ENCODE measurements at places on chromosomes 2 and 18. TPM values are rescaled to one million over a fixed set of nuclear protein-coding genes. Genes with fewer than 3 reads are reported as not detected.

The KIAA2012 gene
- total RNA-seq, result 0.19 TPM

The SH2D6 gene
- 0.33 TPM for total RNA-seq

The SRD5A2 gene
- 0.28 TPM for total RNA-seq

The RAX gene
- total RNA-seq, result under 0.01 TPM

The BOLL gene
- total RNA-seq, result 0.05 TPM

The SLC9A4 gene
- 0.05 TPM for total RNA-seq

The IL1B gene
- total RNA-seq, result 3.4 TPM

The PIK3C3 gene
- total RNA-seq, result 54.4 TPM

The HOXD9 gene
- total RNA-seq, result 0.14 TPM

The HOXD10 gene
- not detected for total RNA-seq

The IL36A gene
- 0.99 TPM for total RNA-seq

The COLEC12 gene
- 5.6 TPM for total RNA-seq

The WDR35 gene
- 8.4 TPM for total RNA-seq

The MARCHF4 gene
- total RNA-seq, result under 0.01 TPM

The IKZF2 gene
- 158 TPM for total RNA-seq

The MGAT4A gene
- 42.9 TPM for total RNA-seq

The GLI2 gene
- 1.8 TPM for total RNA-seq

The DAW1 gene
- 0.28 TPM for total RNA-seq

The LRRTM1 gene
- total RNA-seq, result not detected

The WDR54 gene
- total RNA-seq, result 35.6 TPM

The TBR1 gene
- 0.05 TPM for total RNA-seq

The DNAJC5G gene
- not detected for total RNA-seq

The FEV gene
- total RNA-seq, result not detected

The CRYGC gene
- not detected for total RNA-seq

The SERPINB3 gene
- total RNA-seq, result 2.6 TPM

The TCF4 gene
- 36.6 TPM for total RNA-seq
